ENCODE measurements at places on chromosomes 5 and 9.

DNA sequence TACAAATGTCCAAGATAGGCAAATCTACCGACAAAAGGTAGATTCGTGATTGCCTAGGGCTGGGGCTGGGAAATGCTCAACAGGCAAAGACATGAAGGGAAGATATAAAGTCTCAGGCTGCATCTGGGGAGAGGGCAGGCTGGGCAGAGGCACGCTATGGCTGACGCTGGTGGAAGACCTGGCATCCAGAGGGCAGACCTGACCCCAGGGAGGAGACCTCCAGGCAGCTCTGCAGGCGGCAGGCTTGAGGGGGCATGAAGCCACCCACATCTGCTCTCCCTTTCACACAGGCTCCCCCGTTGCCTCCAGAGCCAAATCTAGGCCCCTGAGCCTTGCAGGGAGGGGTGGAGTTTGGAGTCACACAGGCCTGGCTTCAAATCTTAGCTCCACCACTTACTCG is 145.5 kb downstream of the PAX5 start:
- DNase-seq = no peak

DNA sequence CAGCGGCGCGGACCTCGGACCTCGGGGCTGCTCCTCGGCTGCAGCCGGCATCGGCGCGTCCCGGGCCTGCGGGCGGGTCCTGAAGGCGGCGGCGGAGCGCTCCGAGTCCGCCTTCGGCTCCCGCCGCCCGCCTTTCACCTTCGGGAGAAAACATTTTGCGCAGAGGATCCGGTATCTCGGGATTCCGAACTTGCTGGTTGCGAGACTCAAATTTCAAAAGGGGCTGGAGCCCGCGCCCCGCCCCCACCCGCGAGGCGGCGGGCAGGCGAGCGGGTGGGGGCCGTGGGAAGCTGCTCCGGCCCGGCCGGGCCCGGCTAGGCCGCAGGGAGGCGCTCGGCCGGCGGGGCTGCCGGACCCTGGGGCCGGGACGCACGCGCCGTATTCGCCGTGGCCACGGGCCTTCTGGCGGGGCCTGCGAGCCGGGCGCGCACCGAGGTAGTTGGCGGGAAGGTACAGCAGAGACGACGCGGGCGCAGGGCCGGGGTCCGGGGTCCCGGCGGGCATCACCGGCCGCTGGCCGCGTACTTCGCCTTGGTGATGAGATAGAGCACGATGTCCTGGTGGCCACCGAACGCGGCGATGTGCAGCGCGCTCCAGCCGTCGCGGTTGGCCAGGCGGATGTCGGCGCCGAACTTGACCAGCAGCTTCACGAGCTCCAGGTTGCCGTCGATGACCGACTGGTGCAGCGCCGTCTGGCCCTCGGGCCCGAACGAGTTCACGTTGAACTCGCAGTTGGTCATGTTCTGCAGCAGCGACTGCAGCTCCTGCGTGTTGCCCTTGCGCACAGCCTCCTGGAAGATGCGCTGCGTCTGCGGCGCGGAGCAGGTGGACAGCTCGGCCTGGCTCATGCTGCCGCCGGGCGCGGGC is 757 bp downstream of the NRARP start:
- DNase-seq = peak; percentile 83

- DNase-seq = no peak
Observed at GRCh38 chr9:126984969-126985368, 70.4 kb downstream of the RALGPS1 start.

GRCh38 chr5:134115806-134116175 is 1.3 kb downstream of the TCF7 start:
- peak; percentile 33 for DNase-seq

DNA sequence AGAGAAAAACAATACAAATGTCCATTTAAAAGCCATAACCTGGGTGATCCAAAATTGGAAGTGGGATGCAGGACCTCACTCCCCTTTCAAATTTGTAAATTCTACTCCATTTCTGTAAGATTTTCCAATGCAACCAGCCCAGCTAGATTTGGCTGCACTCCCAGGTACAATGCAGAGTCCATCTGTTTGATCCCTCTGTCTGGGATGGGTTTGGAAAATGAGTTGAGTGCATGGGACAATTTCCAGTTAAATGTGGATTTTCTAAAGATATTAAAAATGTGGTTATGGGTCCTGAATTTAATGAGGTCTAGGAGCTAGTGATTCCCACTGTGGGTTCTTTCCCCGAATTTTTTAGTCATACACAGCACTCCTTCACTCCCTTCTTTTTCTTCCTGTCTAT is 104.0 kb upstream of the ATP10B start:
- no peak for DNase-seq

GRCh38 chr5:57828221-57828620 is 345.6 kb upstream of the ACTBL2 start:
- no peak for DNase-seq

- DNase-seq = no peak
Observed at GRCh38 chr5:30113542-30113941, 1079.9 kb upstream of the CDH6 start.

DNA sequence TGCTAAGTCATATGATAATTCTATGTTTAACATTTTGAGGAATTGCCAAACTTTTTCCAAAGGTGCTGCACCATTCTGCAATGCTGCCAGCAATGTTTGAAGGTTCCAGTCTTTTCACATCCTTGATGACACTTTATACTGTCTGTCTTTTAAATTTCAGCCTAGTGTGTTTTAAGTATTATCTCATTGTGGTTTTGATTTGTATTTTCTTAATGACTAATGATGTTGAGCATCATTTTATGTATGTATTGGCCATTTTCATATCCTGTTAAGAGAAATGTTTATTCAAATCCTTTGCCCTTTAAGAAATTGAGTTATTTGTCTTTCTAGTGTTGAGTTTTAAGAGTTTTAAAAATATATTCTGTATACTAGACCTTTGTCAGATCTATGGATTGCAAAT is 5.0 kb upstream of the TEX48 start:
- DNase-seq = no peak

DNA sequence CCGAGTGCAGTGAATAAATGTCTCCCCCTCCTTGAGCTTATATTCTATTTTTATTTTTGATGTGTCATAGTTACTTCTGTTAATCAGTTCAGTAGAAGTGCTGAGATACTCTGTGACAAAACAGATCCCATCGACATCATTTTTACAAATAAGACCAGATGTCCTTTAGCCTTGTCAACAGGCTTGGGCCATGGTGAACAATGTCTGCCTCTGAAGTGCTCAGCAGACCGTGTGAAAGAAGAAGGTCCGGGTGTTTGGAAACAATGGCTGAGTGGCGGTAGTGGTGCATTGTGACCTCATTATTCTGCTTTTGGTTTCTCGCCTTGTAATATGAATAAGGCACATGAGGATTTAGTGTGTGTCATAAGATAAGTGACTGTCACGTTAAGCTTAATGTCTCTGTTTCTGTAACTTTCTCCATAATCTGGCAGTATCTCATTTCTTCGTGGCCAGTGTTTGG is 71.2 kb downstream of the SYK start:
- DNase-seq = no peak

DNA sequence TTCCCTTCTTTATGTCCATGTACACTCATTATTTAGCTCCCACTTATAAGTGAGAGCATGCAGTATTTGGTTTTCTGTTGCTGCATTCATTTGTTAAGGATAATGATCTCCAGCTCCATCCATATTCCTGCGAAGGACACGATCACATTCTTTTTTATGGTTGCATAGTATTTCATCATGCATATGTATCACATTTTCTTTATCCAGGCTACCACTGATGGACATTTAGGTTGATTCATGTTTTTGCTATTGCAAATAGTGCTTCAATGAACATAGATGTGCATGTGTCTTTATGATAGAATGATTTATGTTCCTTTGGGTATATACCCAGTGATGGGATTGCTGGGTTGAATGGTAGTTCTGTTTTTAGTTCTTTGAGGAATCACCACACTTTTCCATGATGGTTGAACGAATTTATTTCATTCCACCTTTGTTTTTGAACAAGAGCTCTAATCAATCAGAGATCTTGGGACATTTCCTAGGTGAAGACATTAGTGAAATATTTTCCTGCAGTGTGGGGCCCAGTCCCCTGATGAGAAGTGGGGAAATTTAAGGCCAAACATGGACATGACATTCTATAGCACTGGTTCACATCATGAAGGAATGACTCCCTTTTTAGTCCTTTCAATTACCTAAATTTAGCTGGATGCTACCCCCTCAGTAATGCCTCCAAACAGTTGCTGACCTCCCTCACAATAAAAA is 7.1 kb upstream of the TEX48 start:
- DNase-seq = no peak

GRCh38 chr5:120293796-120294195 is 170.3 kb upstream of the PRR16 start:
- no peak for DNase-seq

DNA sequence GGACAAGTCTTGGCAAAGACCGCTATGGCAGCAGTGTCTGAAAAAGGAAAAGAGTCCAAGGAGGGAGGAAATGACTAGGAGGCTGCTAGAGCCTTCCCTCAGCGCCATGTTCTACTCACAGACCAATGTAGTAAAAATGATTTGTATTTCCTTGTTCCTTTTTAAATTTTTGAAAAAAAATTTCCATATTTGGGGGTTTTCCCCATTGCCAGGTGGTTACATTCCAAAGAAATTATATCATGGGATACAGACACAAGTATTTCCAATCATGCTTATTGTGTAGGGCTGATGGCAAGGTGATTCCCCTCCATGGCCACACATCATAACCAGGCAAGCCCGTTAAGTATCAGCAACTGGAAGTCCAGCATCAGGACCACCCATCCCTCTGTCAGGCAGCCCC is 138.2 kb downstream of the PIP5K1B start:
- DNase-seq = no peak

DNA sequence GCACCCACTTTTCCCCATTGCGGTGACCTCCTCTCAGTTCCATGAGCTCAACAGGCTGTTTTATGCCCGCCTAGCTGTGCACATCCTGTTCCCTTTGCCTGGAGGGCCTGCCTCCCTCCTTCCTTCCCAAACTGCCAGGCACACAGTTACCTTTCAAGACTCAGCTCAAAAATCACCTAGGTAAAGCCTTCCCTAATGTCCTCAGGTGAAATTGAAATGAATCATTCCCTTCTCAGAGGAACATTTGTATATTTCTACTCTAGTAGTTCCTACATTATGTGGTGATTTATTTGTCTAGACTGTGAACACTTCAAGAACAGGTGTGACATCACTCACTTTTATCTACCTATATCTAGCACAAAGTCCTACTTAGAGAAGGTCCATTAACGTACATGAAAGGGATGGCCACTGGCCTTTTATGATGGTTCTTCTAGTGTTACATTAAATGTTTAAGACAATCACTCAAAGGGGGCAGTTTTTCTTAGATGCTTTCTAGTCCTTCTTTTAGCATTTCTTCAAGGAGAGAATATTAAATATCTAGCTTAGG is 103.5 kb upstream of the EQTN start:
- no peak for DNase-seq

Data from hepatocyte (in vitro differentiated cells).